ENCODE measurements at places on chromosomes 7 and 10.

DNA sequence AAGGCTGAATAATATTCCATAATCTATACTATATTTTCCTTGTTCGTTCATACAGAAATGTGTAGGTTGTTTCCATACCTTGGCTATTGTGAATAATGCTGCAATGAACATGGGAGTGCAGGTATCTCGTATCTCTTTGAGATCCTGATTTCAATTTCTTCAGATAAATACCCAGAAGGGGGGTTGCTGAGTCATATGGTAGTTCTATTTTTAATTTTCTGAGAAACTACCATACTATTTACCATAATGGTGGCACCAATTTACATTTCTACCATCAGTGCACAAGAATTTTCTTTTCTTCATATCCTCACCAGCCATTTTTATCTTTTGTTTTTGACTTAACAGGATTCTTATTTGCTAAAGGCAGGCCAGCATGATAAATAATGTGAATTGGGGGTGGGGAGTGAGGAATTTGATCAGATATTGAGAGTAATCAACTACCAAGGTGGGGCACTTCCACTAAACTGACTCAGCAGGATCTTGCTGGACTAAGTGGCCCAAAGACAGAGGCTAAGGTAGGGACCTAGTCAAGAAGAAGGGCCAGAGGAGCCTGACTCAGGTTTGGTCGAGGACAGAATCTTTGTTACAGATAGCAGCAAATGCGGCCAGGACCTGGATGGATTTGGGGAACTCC is 21.5 kb upstream of the CCSER2 start:
- DNase-seq: no peak

DNA sequence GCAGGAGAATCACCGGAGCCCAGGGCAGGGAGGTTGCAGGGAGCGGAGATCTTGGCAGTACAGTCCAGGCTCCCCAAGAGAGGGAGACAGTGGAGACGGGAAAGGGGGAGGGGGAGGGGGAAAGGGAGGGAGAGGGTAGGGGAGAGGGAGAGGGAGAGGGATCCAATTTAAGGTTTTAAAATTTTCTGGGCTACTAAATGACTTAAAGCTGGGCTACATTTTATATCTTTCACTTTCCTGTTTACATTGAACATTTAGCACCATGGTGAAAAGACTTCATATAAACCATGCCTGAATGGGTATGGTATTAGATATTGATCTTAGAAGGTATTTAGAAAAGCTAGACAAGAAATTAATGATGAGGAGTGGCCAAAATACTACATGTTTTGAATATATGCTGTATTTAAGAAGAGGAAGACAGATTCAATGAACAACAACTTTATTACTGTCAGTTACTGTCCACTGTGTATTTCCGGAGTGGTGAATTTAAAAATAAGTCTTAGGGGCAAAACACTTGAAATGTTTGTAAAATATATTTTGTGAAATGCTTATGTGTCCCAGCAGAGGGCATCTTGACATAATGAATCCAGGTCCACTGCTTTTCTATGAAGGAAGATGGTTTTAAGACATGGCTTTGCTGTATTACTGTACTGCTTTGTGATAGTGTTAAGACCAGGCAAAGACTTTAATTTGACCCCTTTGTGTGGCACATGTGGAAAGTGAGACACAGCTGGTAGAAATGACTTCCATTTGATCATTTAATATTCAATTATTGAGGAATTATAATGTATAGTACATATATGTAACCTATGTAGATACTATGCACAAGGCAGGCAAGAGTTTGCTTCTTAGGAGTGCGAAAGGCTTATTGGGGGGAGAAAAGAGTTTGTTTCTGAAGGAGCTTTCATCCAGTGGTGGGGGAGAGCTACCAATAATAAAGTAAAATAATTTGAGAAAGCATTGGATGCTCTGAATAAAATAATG is 52.8 kb downstream of the NRF1 start:
- peak; percentile 52 for DNase-seq

DNA sequence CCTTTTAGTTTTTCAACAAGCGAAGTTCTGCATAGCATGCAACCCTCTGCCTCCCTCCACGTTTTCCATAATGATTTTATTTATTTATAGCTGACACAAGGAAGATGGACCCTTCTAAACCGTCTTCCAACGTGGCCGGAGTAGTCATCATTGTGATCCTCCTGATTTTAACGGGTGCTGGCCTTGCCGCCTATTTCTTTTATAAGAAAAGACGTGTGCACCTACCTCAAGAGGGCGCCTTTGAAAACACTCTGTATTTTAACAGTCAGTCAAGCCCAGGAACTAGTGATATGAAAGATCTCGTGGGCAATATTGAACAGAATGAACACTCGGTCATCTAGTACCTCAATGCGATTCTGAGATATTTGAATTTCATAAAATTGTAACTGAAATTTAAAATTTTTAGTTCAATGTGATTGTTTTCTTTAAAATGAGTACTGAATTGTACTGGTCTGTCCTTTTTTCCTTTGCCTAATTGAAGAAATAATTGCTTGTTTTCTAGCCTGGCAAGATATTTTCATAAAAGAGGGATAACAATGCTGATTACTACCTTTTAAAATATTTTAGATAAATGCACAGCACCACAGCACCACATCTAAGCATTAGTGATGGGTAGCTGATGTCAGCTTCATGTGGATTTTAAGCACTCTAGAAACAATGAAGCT is 41.5 kb upstream of the SLC39A12 start:
- peak; percentile 38 for DNase-seq

DNA sequence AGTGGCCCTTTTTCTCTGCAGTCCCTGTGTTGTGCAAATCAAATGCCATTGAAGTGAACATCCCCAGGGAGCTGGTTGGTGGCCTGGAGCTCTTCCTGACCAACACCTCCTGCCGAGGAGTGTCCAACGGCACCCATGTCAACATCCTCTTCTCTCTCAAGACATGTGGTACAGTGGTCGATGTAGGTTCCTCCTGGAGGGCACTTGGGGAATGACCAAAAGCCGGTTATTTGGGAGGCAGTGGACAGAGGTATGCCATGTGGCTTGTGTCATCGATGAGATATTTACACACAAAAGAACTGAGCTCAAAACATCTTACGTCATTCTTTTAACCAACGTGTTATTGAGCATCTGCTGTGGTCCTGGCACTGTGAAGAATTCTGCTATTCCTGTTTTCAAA is 19.7 kb downstream of the OIT3 start:
- no peak for DNase-seq

DNA sequence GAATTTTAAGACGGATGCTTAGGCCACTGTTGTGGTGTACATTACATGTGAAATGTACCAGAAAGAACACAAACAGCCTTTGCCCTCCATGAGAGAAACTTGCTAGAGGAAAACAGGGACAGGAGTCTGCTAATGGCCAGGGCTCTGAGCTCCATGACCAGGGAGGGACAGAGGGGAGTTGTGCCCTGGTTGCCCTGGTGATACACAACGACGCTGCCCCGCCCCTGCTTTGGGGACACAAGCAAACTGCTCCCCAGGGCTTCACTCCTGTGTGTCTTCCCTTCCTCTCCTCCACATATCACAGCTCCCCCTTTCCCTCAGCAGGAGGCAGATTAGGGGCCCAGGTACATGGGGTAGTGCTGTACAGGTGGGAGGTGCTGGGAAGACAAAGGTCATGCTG is 36.2 kb downstream of the AMPH start:
- no peak for DNase-seq

- no peak for DNase-seq
Observed at GRCh38 chr10:24310104-24310503, 101.2 kb downstream of the KIAA1217 start.

DNA sequence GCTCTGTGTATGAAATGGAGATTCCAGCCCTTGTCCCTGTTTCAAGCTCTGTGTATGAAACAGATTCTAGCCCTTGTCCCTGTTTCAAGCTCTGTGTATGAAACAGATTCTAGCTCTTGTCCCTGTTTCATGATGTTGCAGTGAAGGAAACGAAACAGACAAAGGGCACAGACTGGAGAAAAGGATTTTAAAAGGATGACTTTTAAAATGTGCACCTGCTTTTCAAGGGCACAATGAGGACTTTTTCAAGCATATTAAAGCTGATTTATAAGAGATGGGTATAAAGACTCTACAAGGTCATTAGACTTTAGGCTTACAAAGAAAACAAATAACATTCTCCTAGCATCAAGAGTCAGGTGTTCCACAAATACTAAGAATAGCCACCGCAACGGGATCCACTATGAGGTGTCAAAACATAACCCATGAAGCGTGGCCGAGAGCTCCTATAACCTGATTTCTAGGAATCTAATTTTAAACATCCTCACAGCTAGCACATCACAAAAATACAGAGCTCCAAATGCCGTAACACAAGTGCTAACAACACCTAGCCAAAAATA is 29.0 kb downstream of the DIP2C start:
- no peak for DNase-seq

DNA sequence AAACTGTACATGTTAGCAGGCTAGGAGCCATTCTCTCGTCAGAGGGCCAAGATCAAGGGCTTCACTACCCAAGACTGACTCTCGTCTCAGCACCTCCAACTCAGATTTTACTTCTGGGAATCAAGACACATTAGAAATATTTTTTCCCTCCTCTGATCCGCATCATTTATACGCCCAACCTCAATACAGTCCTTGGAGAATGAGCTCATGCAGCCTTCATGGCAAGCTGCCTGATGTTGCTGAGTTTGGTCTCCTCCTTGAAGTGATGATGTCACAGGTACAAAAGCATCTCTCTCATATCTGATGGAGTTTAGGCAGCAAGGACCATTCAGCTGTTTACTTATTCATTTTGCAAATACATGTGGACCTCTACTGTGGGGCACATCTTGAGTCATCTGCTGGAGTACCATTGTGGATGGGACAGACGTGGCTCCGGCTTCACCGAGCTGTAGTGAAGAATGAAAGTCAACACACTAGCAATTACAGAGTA is 114.0 kb downstream of the BMPER start:
- DNase-seq: no peak

DNA sequence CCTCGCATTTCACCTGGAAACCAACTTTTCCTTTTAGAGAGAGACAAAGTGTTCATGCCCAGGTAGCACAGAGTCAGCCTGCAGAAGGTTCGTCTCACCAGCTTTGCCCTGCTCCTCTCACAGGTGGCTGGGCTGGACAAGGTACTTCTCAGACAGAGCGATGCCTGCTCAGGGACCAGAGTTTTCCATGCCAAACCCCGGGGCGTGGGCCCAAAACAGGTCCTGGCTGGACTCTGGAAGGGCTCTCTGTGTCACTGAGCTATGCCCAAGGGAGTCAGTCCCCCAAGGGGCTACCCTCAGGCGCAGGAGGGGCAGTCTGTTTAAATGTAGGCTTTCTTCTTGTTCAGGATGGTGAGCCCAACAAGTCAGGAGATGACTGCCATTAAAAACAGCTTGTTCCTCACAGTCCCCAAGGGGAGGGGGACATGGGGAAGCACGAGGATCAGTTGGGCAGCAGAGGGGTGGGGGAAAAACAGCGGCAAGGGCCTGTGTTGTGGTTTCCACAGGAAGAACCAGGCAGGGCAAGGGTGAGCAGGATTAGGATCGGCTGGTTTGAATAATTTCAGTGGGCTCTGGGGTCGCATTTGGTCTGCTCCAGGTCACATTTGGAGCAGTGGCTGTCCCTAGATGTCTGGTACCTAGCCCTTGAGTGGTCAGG is 55.5 kb upstream of the FIGNL1 start:
- DNase-seq: no peak

- no peak for DNase-seq
Observed at GRCh38 chr10:110747609-110748464, 103.7 kb downstream of the RBM20 start.

DNA sequence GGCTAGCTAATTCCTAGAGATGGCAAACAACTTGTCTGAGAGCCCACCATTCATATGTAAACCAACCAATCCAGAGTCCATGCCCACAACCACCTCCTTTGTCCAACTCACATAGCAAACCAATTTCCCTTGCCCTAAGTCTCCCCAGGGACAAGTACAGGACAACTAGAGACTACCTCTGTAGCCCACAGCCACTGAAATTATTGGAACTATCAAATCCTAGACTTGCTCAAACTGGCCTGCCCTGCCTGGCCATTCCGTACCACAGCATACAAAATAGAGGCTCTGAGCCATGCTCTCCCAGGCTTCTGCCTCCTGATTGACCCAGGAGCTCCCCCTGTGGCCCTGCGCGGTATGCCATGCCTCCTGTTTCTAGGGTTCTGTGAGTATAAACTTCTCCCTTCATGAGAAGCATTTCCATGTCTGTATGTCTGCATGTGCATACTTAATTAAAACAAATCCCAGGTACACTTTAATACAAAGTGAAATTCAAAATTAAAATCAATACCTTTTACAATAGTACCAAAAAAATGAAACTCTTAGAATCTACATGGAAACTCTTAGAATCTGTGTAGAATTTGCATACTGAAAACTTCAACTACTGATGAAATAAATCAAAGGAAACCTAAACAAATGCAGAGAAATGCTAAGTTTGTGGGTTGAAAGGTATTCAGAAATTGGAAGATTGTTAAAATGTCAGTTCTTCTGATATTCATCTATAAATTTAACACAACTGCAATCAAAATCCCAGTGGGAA is 4.0 kb upstream of the HECW1 start:
- DNase-seq: peak; percentile 62

- no peak for DNase-seq
Observed at GRCh38 chr7:24827589-24827988, 70.3 kb upstream of the GSDME start.

DNA sequence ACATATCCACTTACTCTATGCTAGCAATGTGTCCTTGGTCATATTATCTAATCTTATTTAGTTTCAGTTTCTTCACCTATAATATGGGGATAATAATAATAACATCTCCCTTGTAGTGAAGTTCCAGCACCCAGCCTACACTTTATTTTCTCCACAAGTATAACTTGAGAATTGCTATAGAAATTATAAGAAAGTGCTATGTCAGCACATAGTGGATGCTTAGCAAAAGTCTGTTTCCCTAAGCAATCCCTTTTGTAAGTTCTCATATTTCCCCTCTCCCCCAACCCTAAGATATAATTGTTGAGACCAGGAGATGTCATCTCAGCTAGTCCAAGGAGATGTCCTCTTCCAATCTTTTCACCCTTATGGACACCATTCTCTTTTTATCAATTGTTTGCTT is 5.8 kb upstream of the TRUB1 start:
- no peak for DNase-seq

DNA sequence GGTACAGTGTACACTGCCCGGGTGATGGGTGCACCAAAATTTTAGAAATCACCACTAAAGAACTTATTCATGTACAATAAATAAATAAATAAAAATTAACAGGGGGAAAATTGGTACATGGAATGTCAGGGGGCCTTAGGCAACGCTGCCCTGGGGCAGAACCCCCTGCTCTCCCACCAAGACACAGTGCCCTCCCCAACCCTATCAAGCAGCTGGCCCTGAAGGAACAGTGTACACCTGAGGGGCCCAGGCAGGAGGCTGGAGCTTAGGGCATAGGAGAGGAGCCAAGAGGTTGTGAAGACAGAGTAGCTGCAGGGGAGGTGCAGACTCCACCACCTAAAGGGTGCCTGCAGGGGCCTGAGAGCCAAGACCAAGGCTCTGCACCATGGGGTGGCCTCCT is 128.8 kb downstream of the BMS1 start:
- no peak for DNase-seq

- DNase-seq: no peak
Observed at GRCh38 chr10:114715171-114715670, 57.1 kb upstream of the ABLIM1 start.

- no peak for DNase-seq
Observed at GRCh38 chr10:109348324-109348723, 575.0 kb downstream of the XPNPEP1 start.

GRCh38 chr10:71451754-71452153 is 55.0 kb downstream of the CDH23 start:
- DNase-seq: no peak

All from NCI-H460 (cell line).